Activated gamma-delta T cell treated with Interleukin-2 at 50 U/mL for 16 hours (primary cell): ENCODE measurements at places on chromosomes 7 and 10.

- no peak for DNase-seq
Measured at GRCh38 chr7:25820432-25821040, 331.5 kb upstream of the NFE2L3 start.

GRCh38 chr7:51328351-51328801, 11.8 kb upstream of the COBL start:
- no peak for DNase-seq

DNA sequence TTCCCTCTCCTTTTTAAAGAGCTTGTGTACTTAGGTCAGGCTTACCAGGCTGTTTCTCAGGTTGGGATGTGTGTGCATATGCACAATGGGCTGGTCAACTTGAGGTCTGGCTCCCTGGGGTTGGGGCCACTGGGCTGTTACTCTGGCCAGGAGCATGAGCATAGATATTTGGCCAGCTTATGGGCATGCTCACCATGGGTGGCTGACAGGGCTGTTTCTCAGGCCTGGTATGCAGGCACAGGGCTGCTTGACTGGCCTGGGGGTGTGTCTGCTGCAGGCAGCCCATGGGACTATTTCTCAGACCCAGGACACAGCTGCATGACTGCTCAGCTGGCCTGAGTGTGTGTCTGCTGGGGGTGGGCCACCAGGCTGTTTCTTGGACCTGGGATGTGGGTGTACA, 34.6 kb downstream of the SCART1 start:
- no peak for DNase-seq

GRCh38 chr10:18140149-18140956, at the start of gene CACNB2:
TSS of gene CACNB2 (plus strand) at chr10:18140424.
- DNase-seq, result no peak

DNA sequence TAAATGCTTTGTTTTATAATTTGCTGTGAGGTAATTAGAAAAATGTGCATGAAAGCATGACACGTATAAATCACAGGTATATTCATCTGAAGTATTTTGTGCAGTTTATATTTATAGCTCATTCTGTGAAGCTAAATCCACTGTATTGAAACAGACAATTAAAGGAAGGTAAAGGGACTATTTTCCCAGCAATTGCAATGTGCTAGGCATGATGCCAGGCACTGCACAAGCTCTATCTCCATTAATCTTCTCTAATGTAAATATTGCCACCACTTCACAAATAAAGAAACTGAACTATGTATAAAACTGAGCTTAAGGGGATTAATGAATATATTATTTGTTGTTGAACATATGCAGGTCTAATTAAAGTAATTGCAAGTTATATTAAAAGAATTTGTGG, 1012.5 kb downstream of the NRG3 start:
- DNase-seq, result no peak

DNA sequence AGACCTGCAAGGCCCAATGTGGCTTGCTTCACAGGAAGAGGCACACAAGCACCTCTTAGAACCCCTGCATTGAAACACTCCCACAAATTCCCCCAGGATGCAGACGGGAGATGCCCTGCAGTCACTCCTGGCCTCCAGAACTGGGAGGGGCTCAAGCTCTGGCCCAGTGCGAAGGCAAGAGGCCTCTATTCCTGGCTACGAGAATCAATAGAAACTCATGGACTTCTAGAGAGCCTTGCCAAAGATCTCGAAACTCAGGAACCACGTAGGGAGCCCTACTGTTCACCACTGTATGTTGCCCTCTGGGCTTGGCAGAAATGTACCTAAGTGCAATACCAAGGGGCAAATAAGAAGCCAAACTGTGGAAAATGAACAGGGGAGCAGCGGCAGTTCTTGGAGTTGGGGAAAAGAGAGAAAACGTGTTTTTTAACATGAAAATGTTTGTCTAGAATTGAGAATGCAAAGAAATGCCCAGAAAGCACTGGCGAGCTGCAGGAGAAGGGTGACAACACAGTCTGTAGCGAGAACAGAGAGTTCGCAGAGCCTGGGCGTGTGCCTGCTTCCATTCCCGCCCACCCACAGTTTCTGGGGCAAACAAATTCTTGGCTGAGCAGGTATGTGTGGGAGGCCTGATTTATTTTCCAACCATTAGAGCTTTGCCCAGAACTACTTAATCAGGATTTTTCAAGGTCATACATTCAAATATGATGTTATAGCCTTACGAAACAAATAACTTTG, 260.5 kb upstream of the KLF14 start:
- no peak for DNase-seq

DNA sequence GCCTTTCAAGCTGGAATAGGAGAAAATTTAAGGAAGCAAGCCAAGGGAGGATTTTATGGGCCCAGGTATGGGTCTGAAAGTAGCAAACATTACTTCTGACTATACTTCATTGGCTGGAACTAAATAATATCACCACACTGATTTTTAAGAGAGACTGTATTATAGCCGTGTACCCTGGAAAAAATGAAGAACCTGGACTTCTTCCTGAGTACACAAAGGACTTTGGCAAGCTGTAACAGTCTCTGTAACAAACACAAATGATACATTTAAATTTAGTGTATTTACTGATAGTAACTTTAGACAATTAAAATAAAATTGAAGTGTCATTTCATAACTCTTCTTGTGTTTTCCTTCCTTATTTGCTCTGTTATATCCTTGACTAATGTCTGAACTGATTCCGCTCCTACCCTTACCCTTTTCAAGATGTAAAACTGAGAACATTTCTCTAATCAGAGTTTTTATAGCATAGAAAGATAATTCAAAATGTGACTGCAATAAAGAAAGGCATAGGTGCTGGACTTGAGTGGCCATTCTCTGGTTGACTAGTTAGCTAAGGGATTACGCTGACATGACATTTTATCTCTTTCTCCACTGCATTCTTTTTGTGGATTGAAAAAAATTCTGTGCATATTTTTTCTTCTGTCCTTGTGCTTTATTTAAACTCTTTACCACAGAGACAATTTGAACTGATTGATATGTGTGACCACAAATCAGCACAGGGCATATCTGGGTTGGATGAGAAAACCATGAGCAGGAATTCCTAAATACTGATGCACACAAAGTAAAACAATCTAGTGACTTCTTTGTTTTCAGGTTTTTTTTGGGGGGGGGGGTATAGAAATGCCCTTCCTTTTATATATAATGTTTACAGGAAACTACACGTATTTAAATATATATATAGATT, 349.7 kb downstream of the MDFIC start:
- no peak for DNase-seq

GRCh38 chr10:34906067-34906965, 91.2 kb upstream of the PARD3 start:
- DNase-seq, result no peak

- DNase-seq, result no peak
Measured at GRCh38 chr10:6146921-6147320, 55.8 kb upstream of the PFKFB3 start.
